ENCODE measurements at places on chromosomes 7 and 10.

- DNase-seq = peak; percentile 20
These were observed 103.8 kb downstream of the ATE1 start for GRCh38 chr10:121823993-121824463.

DNA sequence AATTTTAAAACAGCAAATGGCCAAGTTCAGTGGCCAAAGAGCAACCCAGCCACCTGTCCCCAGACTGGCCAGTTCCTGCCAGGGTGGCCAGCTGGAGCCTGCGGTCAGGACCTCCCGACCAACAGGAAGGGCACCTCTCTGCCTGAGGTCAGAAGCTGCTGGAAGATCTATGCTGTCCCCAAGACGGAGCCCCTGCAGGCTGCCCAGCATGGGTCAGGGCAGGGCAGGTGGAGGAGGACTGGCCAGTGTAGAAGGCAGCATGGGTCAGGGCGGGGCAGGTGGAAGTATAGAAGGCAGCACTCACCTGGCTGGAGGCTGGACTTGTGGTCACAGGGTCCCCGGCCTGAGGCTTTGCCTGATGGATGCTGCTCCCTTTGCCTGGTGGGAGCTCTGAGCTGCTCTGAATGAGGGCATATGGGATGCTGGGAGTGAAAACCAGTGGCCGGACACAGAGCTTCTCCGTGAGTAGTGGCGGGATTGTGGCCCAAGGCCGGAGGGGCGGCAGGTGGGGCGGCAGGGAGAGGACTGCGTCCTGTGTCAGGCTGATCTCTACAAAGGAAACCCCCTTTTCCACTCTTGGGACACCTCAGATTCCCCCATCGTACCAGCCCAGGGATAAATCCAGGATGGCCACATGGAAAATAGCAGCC is 229.2 kb downstream of the TCERG1L start:
- no peak for DNase-seq

GRCh38 chr7:142349670-142350405 is 92.0 kb upstream of the PRSS58 start:
- no peak for DNase-seq

GRCh38 chr10:3969876-3970666 is 185.1 kb upstream of the KLF6 start:
- no peak for DNase-seq

DNA sequence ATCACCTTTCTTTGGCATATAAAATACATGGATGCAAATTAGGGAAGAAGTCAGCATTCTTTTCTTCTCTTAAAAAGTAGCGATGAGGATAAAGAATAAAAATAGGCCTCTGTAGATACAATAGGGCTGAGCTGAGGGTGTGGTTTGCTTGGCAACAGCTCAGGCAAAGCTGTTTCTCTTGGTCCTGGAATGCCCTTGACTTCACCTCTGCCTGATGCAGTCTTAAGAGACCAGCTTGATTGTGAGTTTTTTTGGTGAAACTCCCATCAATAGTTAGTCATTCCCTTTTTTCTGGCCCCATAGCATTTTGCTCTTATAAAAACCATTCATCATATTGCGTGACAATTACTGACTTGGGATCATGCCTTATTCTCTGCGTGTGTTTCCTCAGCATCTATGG is 42.1 kb upstream of the MKLN1 start:
- DNase-seq = no peak

DNA sequence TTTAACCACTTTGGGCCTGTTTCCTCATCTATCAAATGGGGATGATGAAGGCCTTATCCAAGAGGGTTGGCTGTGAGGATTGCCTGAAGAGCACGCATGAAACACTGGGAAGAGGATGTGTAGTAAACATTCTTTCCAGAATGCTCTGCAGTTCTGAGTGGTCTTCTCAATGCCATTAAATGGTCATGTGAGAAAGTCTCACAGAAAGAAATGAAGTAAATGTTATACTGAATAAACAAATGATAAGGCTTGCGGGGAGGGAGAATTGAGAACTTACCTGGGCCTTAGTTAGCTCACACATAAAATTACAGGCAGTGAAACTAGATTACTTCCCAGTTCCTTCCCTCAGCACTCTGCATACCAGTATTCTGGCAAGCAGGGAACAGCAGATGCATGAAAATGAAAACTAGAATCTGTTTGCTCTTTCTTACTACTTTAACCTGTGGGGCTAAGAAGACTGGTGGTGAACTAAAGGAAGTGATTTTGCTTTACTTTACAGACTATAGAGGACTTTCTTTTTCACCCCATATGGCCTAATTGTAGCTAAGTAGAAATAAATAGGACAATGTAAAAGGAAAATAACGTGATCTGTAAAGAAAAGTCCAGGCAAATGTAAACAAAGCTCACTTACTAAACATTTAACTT is 135.3 kb upstream of the CCDC6 start:
- no peak for DNase-seq

- DNase-seq = no peak
These were observed 51.1 kb downstream of the HYCC1 start for GRCh38 chr7:22962775-22963350.

DNA sequence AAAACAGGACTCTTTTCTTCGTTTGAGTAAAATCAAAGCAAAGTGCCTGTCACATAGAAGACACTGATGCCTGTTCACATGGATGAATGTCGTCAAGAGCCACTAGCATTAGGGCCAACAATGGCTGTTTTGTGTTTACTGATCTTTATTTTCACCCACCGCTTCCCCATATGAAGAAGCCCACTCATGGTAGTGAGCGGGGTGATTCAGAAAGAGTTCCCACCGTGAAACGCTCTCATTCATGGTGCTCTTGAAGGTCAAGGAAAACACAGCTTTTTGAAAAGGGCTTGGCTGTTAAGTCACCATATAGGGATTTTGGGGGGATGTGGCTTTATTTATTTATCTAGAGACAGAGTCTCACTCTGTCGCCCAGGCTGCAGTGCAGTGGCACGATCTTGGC is 12.5 kb downstream of the PROSER2 start:
- DNase-seq = no peak

DNA sequence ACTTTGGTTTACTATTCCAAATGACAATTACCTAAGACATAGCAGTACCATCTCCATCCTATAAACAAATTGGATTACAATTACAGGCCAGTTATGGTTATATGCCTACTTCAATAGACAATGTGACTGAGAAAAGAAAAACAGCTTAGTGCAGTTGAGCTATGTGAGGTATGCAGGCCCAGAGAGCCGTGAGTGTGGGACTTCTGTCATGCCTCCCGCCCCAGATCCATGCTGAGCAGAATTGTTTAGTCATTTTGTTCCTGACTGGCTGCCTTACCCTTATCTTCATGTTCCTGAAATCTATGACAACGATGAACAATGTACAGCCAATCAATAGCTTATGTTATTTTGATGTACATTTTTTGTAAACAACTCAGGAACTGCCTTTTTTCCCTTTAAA is 21.7 kb downstream of the LARP4B start:
- DNase-seq = no peak

- DNase-seq = no peak
These were observed 19.0 kb downstream of the GIMAP4 start for GRCh38 chr7:150586068-150586784.

DNA sequence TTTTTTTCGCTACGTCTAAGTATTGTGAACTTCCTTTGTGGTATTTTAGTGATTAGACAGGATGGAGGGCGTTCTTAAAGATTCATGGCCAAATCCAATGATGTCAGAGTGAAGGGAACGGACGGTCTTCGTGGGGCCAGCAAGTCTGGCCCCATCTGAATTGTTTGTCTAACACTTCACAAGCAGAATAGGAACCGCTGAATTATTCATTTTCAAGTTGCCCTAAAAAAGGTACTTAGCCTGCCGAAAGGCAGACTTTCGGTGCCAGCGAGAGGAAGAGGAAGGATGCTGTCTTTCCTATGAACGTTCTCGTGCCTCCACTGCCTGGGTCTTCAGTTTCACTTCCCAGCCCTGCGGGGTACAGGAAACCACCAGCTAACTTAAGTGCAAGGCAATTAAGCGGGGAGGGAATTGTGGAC is 145.7 kb upstream of the SH2B2 start:
- no peak for DNase-seq

- no peak for DNase-seq
These were observed 282.3 kb upstream of the DKK1 start for GRCh38 chr10:52031771-52032170.

GRCh38 chr10:105284476-105285215 is 643.6 kb downstream of the SORCS3 start:
- no peak for DNase-seq

GRCh38 chr7:24847754-24848153 is 90.5 kb upstream of the GSDME start:
- no peak for DNase-seq

DNA sequence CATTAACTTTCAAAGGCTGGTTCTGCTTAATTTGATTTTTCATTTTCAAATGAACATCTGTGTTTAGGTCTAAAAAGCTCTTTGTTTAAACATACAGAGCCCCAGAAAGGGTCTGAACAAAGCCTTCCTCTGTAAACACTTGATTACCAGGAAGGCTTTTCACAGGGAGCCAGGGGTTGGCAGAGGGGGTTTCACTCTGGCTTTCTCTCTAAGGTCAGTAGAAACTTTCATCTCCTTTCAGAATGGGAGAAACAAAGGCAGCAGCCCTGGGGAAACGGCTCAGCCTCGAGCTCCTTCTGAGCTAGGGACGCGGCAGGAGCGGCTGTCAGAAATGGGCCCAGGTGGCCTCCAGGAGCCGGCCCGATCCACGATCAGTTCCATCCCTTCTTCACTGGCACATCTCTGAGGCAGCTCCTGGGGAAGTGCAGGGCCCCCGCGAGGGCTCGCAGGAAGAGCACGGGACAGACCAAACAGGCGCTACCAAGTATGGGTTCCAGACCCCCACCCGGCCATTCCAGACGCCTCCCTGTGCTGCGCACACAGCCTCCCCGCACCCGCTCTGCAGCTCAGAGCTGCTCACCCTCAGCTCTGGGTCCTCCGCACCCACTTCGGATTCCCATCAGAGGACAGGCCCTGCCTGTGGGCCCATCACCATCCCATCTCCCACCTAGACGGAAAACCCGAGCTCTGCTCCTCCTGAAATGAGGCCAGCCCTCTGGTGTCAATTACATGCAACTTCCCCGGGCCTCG is 124.1 kb downstream of the MAD1L1 start:
- DNase-seq = no peak

- DNase-seq = no peak
These were observed 13.8 kb upstream of the TECPR1 start for GRCh38 chr7:98265841-98266271.

DNA sequence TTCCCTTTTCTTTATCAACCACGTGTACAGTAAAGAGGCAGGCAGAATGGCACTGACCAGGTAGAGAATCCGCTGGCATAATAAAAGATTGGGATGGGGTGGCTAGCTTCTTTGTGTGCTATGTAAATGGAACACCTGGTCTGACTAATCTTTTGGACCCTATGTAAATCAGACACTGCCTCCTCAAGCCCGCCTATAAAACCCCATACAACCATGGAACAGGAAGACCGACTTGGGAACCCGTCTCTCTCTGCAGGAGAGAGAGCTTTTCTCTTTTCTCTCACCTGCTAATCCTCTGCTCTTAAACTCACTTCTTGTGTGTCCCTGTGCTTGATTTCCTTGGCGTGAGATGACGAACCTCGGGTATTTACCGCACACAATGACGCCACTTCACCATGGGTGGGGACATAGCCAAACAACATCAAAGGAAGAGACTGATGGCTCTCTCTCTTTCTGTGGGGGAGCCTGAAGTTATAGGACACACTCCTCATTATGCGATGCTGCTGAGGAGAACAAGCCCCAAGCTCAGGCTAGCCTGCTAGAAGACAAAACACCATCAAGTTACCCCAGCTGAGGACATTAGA is 94.2 kb downstream of the ARL5B start:
- DNase-seq = no peak

- DNase-seq = no peak
These were observed 50.3 kb downstream of the ICA1 start for GRCh38 chr7:8211725-8212096.

DNA sequence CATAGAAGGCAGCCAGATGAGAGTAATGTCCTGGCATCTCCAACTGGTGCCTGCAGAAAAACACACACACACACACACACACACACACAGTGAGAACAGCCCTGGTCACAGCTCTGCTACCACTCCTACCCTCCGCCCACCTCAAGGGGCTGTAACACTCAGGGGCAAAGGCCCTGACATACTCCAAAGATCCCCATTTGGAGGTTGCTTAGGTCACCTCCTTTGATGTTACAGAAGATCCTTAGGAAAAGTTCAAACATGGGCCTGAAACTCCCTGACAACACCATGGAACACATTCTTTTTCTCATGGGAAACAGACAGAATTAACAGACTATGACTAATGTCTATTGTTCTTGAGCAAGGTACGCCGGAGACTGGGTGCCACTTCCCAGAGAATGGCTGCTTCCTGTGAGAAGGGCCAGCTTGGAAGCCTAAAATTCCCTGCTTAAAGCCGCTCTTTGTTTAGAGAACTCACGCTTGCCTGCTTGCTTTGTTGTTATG is 27.7 kb downstream of the DENND11 start:
- no peak for DNase-seq

GRCh38 chr10:13712837-13713581 is 126.2 kb downstream of the PRPF18 start:
- no peak for DNase-seq

DNA sequence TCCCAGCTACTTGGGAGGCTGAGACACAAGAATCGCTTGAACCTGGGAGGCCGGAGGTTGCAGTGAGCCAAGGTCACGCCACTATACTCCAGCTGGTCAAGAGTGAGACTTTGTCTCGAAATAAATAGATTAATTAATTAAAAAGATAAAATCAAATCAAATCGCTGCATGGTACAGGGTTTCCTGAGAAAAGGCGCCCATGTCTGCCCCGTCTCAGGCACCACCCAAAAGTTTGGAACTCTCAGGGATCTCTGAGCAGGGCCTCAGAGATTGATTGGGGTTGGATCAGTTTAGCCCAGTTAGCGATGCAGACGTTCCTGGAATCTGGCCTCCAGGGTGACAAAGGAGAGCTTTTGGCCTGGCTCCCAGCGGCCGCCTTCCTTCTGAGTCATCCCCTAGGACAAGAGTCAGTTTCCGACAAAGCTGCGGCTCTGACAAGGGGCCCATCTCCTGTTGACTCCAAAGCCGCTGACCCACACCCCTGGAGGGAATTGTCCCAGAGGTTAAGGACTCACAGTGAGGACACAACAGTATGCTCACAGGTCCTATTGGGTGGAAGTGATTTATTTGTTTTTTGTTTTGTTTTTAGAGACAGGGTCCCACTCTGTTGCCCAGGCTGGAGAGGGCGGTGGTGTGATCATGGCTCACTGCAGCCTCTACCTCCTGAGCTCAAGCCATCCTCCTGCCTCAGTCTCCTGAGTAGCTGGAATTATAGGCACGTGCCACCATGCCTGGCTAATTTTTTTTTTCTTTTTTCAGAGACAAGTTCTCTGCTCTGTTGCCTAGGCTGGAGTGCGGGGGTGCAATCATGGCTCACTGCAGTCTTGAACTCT is 6.8 kb downstream of the ORAI2 start:
- no peak for DNase-seq

DNA sequence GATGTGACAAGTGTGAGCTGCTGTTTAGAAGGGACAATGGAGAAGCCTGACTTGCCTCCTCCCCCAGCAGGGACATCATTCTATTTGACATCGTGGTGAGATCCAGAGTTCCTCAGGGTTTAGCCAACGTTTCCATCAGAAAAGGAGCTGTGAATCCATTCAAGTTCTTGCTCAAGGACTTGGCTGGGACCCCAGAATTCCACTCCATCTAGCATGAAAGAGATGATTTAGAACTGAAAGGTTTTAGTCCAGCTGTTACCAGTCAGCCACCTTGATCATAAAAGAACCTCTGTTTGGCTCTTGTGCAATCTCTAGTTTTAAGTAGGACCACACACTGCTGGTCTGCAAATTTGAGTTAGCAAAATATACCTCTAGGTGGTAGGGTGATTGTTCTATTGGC is 337.6 kb downstream of the FRMD4A start:
- DNase-seq = no peak
